MM.1S (cell line): ENCODE measurements at places on chromosomes 12 and 14.
A peak's percentile ranks its signal among the peaks of the same experiment; 100 is the strongest.

DNA sequence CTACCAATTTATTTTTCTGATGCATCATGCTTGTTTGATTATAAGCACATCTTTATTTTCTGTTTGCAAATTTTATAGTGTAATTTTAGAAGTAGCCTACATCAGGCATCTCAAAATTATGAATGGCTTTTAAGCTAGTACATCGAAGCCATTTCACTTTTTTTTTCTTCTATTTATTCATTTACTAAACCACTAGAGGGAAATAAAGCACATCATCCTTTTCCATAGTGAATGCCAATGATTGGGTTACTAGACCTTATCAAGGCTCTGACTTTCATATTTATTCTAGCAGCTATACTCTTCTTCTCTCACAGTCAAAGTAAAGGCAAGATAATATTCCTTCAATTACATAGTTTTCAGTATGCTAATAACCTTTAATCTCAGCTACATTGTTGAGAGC lies 736.4 kb upstream of the LRFN5 start:
- H3K4me1 ChIP-seq = no peaks in the 10 kb centered on the region
- H3K36me3 ChIP-seq = no peaks in the 10 kb centered on the region
- H3K27me3 ChIP-seq = no peaks in the 10 kb centered on the region
- H3K4me3 ChIP-seq = no peak overlapping the region
- no peak overlapping the region for H3K27ac ChIP-seq

GRCh38 chr12:127785540-127785939 lies 481.4 kb upstream of the TMEM132C start:
- H3K36me3 ChIP-seq = no peaks in the 10 kb centered on the region
- H3K4me1 ChIP-seq = no peaks in the 10 kb centered on the region
- H3K4me3 ChIP-seq = no peak overlapping the region
- no peak for DNase-seq
- H3K27ac ChIP-seq = no peak overlapping the region
- H3K27me3 ChIP-seq = no peaks in the 10 kb centered on the region

GRCh38 chr12:15276088-15276698 lies 46.1 kb upstream of the PTPRO start:
- H3K27ac ChIP-seq = no peak overlapping the region
- H3K4me1 ChIP-seq = peaks cover 31% of the 10 kb centered on the region
- no peak for DNase-seq
- no peaks in the 10 kb centered on the region for H3K36me3 ChIP-seq

- H3K27me3 ChIP-seq = no peaks in the 10 kb centered on the region
- DNase-seq = peak; percentile 28
- no peak overlapping the region for H3K4me3 ChIP-seq
- H3K4me1 ChIP-seq = no peaks in the 10 kb centered on the region
Measured at GRCh38 chr14:50619569-50620141, 48.5 kb downstream of the SAV1 start.

DNA sequence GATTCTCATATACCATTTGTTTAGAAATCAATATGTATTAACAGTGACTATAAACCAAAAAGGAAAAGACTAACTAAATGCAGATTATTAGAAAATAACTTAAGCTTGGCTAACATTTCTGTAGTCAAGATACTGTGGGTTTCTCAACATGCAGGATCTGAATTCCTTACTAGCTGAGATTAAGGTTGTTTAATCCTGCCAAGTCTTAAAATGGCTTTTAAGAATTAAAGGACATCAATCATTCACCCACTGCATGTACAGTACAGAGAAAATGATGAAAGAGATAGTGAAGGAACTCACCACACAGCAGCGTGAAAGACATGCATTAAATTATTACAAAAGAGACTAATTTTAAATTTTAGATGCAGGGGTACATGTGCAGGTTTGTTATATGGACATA lies 3.8 kb downstream of the ACSS3 start:
- no peak overlapping the region for H3K27ac ChIP-seq
- H3K36me3 ChIP-seq = no peaks in the 10 kb centered on the region
- H3K4me3 ChIP-seq = no peak overlapping the region
- no peak for DNase-seq
- no peaks in the 10 kb centered on the region for H3K27me3 ChIP-seq

DNA sequence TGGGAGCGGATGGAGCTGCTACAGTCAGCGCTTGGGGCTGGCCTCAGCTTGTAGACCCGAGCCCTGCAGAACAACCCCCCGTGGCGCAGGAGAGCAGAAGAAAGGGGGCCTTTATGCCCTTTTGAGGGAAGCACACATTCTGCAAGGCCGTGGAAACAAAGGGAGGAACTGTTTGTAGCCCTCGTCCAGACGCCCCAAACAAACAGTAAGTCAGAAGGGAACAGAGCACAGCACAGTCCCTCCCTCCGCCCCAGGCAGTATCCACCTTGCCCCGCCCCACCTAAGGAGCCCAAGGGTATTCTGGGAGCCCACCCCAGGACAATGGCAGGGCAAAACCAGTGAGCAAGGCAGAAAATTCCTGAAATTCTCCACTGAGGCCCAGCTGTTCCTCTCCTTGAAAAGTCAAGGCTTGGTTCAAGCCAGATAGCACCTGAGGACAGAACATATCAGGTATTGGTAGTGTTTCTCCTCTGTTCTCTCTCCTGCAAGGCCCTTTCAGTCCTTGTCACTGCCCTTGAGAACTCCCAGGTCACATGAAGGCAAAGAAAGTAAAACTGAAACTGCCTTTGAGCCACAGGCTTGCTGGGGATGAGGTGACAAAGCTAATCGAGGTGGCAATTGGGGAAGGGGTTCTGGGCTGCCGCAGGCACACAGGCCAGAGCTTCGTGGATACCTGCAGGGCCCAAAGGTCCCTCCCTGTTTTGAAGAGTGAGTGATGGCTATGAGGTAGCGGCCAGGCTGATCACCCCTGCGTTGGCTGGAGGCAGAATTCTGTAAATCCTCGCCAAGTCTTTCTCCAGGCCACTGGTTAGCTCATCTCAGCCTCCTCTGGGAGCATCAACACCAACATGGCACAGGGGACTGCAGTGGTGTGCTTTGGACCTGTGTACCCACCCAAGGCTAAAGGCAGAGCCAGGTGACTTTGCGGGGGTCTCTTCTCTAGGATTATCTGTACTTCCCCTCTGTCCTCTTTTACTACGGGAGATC lies 499 bp downstream of the DGLUCY start:
- H3K27ac ChIP-seq = peak overlapping the region; percentile 98
- peak; percentile 87 for DNase-seq

- no peaks in the 10 kb centered on the region for H3K4me1 ChIP-seq
- no peaks in the 10 kb centered on the region for H3K27me3 ChIP-seq
- no peak overlapping the region for H3K4me3 ChIP-seq
- DNase-seq = no peak
- H3K27ac ChIP-seq = no peak overlapping the region
Measured at GRCh38 chr12:54562750-54563356, 13.5 kb downstream of the PDE1B start.

DNA sequence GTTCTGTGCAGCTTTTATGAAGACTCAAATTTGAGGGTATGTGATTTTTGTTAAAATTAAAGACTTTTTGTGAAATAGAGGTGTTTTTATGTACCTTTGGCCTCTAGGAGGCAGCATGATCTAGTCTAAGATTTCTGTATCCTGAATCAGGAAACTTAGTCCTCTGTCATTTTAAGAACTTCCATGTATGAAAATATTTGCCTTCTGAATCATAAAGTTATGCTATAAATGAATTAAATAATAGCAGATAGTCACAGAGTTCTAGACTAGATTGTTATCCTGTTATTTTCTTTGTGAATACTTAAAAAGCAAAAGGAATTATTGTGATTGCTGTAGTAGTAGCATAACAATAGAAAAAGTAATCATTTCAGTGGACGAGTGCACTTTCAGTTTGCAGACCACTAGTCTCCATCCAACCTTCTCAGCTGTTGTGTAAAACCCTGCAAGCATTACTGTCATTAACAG lies 56.3 kb downstream of the FGD4 start:
- no peaks in the 10 kb centered on the region for H3K27me3 ChIP-seq
- H3K27ac ChIP-seq = peak overlapping the region; percentile 69
- H3K4me1 ChIP-seq = peaks cover 15% of the 10 kb centered on the region
- peak overlapping the region; percentile 59 for H3K4me3 ChIP-seq

DNA sequence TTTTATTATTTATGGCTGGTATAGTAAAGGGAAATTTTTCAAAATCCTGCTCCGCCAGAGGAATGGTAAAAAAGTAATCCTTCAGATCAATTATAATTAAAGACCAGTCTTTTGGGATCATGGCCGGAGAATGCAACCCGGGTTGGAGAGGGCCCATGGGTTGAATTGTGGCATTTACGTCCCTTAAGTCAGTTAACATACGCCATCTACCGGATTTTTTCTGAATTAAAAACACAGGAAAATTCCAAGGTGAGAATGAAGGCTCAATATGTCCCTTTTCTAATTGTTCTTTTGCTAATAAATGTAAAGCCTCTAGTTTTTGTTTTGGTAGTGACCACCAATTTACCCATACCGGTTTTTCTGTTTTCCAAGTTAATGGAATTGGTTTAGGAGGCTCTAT lies 602.8 kb downstream of the ALG10 start:
- no peaks in the 10 kb centered on the region for H3K36me3 ChIP-seq
- no peak overlapping the region for H3K4me3 ChIP-seq
- DNase-seq = peak; percentile 22
- H3K4me1 ChIP-seq = no peaks in the 10 kb centered on the region

DNA sequence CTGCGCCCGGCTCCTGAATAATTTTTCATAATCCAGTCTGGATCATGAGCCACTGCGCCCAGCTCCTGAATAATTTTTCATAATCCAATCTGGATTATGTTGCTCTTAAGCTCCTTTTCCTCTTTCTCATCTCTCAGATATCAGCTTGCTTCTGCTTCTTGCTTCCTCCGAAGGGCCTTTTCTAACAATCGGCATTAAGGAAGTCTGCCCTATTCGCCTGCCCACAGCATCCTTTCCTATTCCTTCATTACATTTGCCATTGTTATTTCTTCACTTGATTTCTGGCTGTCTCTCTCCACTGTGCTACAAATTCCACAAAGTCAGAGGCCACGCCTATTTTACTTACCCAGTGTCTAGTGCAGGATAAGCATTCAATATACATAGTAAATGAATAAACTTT lies 83.5 kb downstream of the TTC7B start:
- DNase-seq = no peak
- H3K27me3 ChIP-seq = no peaks in the 10 kb centered on the region
- no peak overlapping the region for H3K4me3 ChIP-seq
- H3K36me3 ChIP-seq = no peaks in the 10 kb centered on the region

GRCh38 chr12:44509471-44509870 lies 366.6 kb downstream of the NELL2 start:
- no peak overlapping the region for H3K4me3 ChIP-seq
- no peak overlapping the region for H3K27ac ChIP-seq
- no peaks in the 10 kb centered on the region for H3K27me3 ChIP-seq

- H3K27ac ChIP-seq = no peak overlapping the region
- H3K4me1 ChIP-seq = no peaks in the 10 kb centered on the region
- H3K36me3 ChIP-seq = no peaks in the 10 kb centered on the region
- H3K27me3 ChIP-seq = no peaks in the 10 kb centered on the region
- no peak for DNase-seq
- H3K4me3 ChIP-seq = no peak overlapping the region
Measured at GRCh38 chr14:102212356-102212755, 72.7 kb downstream of the WDR20 start.

GRCh38 chr12:740921-741320 lies 11.5 kb upstream of the WNK1 start:
- no peaks in the 10 kb centered on the region for H3K4me1 ChIP-seq
- H3K4me3 ChIP-seq = no peak overlapping the region
- no peaks in the 10 kb centered on the region for H3K36me3 ChIP-seq
- no peaks in the 10 kb centered on the region for H3K27me3 ChIP-seq

DNA sequence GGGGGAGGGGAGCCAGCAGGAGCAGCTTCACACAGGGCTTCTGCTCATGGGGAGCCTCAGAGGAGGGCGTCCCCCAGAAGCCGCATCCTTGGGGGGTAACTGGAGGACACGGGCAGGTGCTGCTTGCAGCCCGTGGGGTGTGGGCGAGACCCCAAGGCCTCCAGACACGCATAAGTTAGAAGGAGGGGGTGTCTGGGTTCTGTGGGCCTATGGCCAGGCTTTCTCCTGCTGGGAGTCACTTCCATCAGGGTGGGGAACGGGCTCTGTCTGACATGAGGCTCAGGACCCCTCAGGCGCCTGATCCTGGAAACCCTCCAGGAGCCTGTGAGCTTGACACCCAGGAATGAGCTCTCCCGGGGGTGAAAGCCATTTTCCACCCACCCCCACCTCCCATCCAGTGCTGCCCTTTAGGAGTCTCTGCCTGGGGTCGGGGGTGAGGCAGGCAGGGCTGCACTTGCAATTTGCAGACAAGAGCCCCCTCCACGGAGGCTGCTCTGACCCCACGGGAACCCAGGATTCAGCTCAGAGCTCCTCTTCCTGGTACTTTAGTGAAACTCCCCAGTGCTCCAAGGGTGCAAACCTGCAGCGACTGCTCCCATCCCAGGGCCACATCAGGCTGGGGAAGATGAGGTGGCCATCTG lies 325.7 kb downstream of the ADGRD1 start:
- no peaks in the 10 kb centered on the region for H3K4me1 ChIP-seq
- no peaks in the 10 kb centered on the region for H3K36me3 ChIP-seq
- no peaks in the 10 kb centered on the region; the same call in 1 of the 2 replicates for H3K27me3 ChIP-seq
- H3K4me3 ChIP-seq = no peak overlapping the region
- DNase-seq = no peak

- no peaks in the 10 kb centered on the region for H3K36me3 ChIP-seq
- peaks cover 5% of the 10 kb centered on the region; the same call in 1 of the 2 replicates for H3K4me1 ChIP-seq
- H3K4me3 ChIP-seq = no peak overlapping the region
- peak overlapping the region; percentile 14; the same call in 1 of the 2 replicates for H3K27ac ChIP-seq
Measured at GRCh38 chr12:70260646-70261045, 17.4 kb downstream of the CNOT2 start.

- no peak for DNase-seq
- H3K4me1 ChIP-seq = no peaks in the 10 kb centered on the region
- no peaks in the 10 kb centered on the region for H3K27me3 ChIP-seq
- no peak overlapping the region for H3K27ac ChIP-seq
Measured at GRCh38 chr12:123986374-123986965, 13.5 kb downstream of the ZNF664 start.

- DNase-seq = peak; percentile 11
- no peaks in the 10 kb centered on the region for H3K4me1 ChIP-seq
- H3K36me3 ChIP-seq = no peaks in the 10 kb centered on the region
- H3K27me3 ChIP-seq = no peaks in the 10 kb centered on the region
- H3K4me3 ChIP-seq = no peak overlapping the region
- H3K27ac ChIP-seq = no peak overlapping the region
Measured at GRCh38 chr12:26434299-26435068, 239.1 kb downstream of the SSPN start.

GRCh38 chr12:12563290-12563928 lies 746 bp upstream of the DUSP16 start:
- DNase-seq = peak; percentile 21
- peak overlapping the region; percentile 76; the same call in 1 of the 2 replicates for H3K27ac ChIP-seq
- H3K36me3 ChIP-seq = no peaks in the 10 kb centered on the region
- no peaks in the 10 kb centered on the region for H3K27me3 ChIP-seq

- no peaks in the 10 kb centered on the region for H3K27me3 ChIP-seq
- no peak overlapping the region for H3K4me3 ChIP-seq
- DNase-seq = no peak
- H3K27ac ChIP-seq = no peak overlapping the region
Measured at GRCh38 chr12:124381456-124382296, 86.8 kb downstream of the RFLNA start.

- no peaks in the 10 kb centered on the region for H3K27me3 ChIP-seq
- H3K27ac ChIP-seq = no peak overlapping the region
- no peak for DNase-seq
- H3K36me3 ChIP-seq = no peaks in the 10 kb centered on the region
- no peaks in the 10 kb centered on the region for H3K4me1 ChIP-seq
- H3K4me3 ChIP-seq = no peak overlapping the region
Measured at GRCh38 chr12:130651188-130651959, 64.7 kb downstream of the RIMBP2 start.
